ENCODE measurements at places on chromosomes 12 and 14.
A peak's percentile ranks its signal among the peaks of the same experiment; 100 is the strongest.

DNA sequence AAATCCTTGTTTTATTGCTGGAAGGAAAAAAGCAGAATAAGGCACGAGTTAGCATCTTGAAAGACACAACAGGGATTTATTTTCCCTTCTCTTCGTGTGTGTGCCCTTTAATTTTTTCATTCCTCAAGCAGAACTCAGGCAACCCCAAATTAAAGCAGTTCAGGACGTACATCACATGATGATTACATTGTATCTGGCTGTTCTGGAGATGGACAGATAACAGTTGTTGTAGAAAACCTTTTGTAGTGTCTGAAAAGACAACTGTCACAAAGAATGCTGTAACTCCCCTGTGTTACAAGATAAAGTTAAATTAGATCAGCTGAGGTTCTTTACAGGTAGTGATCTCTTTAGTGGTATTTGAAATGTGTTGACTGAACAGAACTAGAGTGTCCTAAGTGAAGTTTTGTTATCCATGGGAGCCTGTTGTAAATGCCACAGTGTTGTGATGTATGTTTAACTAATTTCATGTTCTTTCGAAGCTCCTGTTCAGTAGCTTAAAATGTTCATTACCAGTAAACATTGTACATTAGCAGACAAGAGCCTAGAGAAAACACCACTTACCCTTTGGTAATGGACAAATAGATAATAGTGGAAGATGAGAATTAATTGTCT lies 58.5 kb downstream of the TMTC2 start:
- no peak for DNase-seq

DNA sequence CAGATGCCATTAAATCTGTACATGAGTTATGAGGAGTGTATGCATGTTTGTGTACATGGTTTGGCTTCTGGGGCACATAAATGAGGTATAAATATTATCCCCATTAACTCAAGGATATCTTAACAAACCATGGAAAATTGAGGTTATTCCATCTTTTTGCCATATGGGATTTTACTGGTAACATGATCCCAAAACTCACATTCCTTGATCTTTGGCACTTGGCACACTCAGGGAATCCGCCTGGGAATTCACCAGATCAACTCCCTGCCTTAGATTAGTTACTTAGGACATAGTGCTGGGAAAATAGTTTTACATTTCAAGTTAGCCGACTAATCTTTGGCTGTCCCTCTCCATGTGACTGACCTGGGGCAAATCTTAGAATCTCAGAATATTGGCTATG lies 16.9 kb downstream of the CDKN1B start:
- no peak for DNase-seq

DNA sequence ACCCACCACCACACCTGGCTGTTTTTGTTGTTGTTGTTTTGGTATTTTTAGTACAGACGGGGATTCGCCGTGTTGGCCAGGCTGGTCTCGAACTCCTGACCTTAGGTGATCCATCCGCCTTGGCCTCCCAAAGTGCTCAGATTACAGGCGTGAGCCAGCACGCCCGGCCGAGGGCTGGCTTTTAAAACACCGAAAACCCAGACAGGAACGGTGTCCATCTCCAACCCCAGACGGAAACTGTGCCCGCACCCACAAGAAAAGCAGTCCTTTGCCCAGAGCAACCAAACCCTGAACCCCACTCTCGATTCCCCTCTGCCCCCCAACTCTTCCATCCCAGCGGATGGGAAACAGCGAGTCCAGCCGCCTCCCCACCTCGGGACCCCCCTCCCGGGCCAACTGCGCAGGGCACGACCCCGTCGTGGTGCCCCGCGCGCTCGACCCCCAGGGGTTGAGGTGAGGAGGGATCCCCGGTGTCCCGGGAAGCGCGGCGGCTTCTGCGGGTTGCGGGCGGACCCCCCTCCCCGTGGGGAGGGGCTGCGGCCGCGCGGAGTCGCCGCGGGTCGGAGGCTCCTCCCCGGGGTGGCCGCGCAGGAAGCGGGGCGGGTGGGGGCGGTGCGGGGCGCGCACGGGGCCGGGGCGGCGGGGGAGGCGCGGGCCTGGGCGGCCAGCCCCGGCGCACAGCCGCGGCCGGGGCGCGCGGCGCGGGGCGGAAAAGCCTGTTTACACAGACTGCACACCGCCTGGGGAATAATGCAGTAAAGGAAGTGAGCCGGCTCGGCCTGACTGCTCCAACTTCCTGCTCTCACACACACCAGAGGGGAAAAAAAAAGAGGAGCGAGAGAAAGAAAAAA lies at the start of gene ELK3:
Gene ELK3, plus strand, starts transcription at position 651 of the 851 bp plus-strand sequence.
- DNase-seq = peak; percentile 56

GRCh38 chr12:85740186-85740585 lies 96.0 kb downstream of the RASSF9 start:
- no peak for DNase-seq

- DNase-seq = no peak
These were observed 14.9 kb downstream of the ABCB9 start for GRCh38 chr12:122951406-122951805.

GRCh38 chr12:98743362-98743953 lies 98.4 kb downstream of the APAF1 start:
- peak; percentile 32 for DNase-seq

- no peak for DNase-seq
These were observed 149.0 kb upstream of the PWP1 start for GRCh38 chr12:107536613-107537012.

DNA sequence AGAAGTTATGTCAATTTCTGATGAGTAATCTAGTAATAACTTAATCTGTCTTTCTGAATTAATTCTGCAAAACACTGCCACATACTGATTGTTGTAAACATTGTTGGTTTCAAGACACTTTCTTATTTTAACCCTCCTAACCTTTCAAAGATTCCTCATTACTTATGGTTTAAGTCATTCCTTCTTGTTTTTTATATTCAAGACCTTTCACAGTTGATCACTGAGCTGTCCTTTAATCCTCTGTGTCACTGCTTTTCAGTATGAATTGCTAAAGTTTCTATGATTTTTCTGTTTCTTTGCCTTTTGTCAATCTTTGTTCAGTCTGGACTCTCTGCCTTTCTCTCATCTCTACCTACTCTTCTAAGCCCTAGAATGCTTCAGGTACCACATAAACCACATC lies 164.7 kb downstream of the RAD51B start:
- DNase-seq = no peak
